ENCODE measurements at places on chromosomes 6 and 20.

- no peak for DNase-seq
Observed at GRCh38 chr6:5499644-5500306, 238.5 kb downstream of the FARS2 start.

- DNase-seq, result no peak
Observed at GRCh38 chr6:156977527-156978291, 200.5 kb downstream of the ARID1B start.

DNA sequence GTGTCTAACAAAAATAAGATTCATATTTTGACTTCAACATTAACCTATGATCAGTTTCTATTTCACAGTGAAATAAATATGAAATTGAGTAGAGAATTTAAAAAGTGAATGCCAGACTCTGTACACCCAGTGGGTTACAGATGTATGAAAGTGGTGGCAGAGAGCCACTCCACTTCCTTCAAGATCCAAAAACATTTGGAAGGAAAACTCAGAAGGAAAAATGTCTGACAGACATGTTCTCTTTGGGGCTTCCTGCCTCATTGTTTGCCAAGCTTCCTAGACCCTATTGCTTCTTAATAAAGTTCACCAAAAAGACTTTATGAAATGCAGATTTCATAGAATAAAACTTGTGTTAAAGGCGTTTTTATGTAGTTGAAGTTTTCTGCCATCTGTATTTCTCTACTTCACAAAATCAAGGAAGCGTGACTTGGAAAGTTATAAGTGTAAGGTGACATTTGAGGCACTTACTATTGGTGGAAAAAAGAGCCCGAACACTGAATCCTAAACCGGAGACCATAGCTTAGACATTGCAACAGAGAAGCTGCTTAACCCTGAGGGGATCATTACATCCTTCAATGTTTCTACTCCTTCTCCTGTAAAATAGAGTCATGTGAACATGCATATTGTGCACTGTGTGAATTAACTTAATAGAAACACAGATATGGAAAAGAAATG is 12.8 kb downstream of the HMGCLL1 start:
- no peak for DNase-seq

- no peak for DNase-seq
Observed at GRCh38 chr6:109453594-109454495, 1.7 kb downstream of the MICAL1 start.

DNA sequence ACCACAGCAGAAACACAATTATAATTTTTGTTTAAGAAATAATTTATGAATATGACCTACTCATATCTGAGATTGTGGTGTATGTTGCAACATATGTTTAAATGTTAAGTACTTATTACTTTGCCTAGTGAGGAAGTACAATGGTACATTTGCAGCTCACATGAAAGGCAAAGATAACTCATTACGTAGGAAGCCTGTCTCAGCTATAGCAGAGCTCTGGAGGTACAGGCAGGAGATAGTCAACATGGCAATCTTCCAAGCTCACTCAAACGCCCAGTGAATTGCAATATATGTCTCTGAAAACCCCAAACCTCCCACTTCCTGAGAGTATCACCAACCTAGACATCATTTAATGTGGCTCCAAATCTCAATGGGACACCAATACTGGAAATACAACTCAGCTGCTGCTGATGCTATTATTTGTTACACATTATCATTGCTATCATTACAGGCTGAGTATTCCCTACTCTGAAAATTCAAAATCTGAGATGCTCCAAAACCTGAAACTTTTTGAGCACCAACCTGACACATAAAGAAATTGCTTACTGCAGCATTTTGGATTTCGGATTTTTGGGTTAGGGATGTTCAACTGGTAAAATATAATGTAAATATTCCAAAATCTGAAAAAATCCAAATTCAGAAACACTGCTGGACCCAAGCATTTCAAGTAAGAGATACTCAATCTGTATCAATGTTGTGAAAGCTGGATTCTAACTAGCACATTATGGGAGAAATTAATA is 25.1 kb upstream of the GSTA4 start:
- DNase-seq, result no peak

- DNase-seq, result no peak
Observed at GRCh38 chr6:140388192-140388802, 1013.8 kb upstream of the CITED2 start.

DNA sequence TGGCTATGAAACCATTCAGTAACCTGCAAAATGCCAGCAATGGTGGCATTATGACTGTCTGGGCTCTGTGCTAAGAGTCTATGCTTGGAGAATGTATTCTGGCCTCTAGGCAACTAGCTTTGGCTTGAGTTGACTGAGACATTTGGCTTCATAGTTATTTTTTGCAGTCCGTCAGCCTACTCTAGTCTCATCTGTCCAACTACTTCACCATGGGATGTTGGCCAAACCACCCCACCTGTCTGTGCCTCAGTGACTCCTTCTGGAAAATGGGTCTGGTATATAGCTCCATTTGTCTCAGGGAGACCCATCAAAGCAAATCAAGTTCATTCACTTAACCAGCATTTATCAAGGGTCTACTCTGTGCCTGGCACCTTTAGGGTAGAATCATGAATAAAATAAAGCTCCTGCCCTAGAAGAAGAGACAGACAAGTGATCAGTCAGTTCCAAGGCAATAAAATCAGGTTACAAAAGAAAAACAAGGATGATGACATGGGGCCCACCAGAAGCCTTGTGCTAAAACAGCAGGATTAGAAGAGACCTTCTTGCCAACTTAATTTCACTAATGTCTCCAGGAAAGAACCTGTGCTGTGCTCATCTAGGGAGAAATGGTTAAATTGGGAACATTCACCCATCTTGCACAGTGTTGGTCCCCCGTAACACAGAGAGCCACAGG is 102.4 kb upstream of the ARMC2 start:
- no peak for DNase-seq

- DNase-seq, result no peak
Observed at GRCh38 chr6:50361641-50362331, 312.1 kb upstream of the DEFB112 start.

GRCh38 chr6:89894169-89894568 is at the start of gene GJA10:
Gene GJA10 (plus strand): TSS chr6:89894469. CDS start chr6:89894469, 0 bp downstream.
- no peak for DNase-seq

DNA sequence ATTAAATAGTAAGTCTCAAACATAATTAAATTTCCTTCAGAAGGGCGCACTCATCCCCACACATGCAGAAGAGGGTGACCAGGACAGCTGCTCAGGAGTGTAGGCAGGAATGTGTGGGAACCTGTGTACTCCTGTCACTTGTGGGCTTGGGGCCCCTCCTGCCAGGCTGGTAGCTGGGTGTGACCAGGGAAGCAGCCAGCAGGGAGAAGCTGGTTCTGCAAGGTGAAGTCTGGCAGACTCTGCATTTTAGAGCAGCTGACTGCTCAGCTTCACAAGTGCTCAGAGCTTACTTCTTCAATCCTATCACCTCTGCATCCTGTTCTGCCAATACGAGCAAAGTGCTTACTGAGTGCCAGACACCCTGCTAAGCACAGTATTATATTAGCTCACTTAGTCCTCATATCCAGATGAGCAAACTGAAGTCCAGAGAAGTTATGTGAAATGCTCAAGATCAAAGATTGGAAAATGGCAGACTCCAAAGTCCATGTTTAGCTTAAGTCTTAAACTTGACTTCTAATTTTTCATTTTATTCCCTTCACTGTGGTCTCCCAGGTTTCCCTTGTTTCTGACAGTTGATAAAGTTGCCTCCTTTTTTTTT is 27.9 kb downstream of the ELMO2 start:
- DNase-seq, result no peak

DNA sequence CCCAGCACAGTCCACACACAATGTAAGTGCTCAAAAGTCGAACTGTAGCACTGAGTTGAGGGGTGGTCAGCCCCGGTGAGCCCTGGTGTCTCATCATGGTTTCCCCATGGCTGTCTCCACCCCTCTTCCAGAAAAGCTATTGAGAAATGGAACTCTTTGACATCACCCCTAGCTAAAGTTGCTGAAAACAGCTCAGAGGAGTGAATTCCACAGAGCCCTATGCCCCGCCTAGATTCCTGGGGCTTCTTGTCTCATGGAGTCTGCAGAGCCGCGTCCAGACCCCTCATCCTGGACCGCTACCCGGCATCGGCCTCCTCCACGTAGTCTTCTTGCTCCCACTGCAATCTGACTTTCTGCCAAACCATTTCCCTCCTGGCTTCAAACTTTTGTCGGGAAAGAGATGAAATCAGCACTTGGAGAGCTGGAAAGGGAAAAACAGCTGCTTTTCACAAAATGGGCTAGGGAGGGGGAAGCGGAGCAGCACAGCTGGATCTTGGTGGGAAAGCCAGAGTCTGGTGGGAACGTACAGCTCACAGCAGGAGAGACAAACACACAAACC is 132.2 kb downstream of the SNX5 start:
- no peak for DNase-seq

- no peak for DNase-seq
Observed at GRCh38 chr6:116011520-116011919, 49.2 kb downstream of the FRK start.

DNA sequence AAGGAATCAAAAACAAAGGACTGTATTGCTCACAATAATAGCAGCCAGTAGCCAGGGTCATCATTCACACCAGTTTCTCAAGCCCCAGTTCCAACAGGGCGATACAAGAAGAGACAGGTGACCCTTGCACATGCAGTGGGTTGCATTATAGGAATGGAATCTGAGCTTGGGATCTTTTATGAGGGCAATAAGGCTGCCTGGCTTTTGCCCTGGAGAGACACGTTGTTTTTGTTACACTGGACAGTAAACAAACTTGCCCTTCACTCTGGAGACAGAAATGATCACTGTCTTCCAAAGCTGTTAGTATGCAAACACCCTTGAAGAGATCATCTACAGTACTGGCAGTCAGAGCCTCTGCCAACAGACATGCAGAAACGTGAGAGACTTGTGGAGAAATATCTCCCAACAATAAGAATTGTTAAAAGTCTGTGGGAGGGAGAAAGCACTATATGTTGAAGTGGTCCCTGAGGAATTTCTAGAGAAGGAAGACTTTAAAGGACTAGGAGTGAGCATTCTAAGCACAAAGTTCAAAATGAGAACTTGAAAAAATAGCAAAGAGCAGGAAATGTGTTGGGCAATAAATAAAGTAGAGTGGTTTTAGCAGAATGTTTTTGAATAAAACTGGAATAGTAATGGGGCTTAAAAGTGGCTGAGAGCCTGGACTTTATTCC is 6.2 kb upstream of the COL12A1 start:
- no peak for DNase-seq

- DNase-seq, result no peak
Observed at GRCh38 chr20:17678886-17679285, 3.2 kb downstream of the RRBP1 start.

DNA sequence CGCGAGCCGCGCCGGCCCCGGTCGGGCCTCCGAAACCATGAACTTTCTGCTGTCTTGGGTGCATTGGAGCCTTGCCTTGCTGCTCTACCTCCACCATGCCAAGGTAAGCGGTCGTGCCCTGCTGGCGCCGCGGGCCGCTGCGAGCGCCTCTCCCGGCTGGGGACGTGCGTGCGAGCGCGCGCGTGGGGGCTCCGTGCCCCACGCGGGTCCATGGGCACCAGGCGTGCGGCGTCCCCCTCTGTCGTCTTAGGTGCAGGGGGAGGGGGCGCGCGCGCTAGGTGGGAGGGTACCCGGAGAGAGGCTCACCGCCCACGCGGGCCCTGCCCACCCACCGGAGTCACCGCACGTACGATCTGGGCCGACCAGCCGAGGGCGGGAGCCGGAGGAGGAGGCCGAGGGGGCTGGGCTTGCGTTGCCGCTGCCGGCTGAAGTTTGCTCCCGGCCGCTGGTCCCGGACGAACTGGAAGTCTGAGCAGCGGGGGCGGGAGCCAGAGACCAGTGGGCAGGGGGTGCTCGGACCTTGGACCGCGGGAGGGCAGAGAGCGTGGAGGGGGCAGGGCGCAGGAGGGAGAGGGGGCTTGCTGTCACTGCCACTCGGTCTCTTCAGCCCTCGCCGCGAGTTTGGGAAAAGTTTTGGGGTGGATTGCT is 1.3 kb downstream of the VEGFA start:
- peak; percentile 59 for DNase-seq

DNA sequence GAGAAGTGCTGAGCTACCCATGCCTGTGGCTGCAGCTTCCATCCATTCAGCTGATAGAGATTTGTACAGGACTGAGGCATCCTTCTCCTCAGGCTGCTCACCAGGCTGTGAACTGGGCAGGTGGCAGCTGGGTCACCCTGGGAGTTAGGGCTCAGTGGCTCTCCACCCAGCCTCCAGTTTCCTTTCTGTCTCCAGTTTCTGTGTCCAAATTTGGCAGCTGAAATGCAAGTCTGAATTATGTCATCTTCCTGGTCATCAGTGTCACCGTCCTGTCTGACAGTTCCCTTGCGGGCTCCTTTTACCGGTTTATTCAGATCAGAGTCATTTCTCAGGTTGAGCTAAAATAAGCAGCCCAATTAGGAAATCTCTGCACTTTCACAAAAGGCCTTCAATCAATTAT is 93.3 kb downstream of the EDN1 start:
- DNase-seq, result no peak

GRCh38 chr20:16314748-16315159 is 258.5 kb downstream of the KIF16B start:
- no peak for DNase-seq

DNA sequence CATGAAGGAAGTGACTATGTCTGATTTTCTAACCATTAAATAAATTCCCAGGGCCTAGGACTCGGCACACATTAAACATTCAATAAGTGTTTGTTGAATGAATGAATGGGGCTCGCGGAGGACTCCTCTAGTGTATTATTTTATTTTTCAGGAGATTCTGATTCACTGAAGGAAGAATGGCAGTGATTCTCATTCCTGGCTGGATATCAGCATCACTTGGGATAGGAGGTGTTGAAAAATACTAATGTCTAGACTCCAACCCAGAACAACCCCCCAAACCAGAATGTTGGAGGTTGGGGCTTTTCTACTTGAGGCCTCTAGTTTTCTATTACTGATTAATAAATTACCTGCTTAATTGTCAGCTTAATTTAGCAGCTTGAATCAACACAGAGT is 195.4 kb downstream of the BTBD3 start:
- DNase-seq, result no peak

All from HEK293T (cell line).